HT-29 (cell line): ENCODE measurements at places on chromosomes 11 and 22.

- peak; percentile 62 for DNase-seq
These were observed 53.3 kb upstream of the PTPN5 start for GRCh38 chr11:18844753-18845367.

DNA sequence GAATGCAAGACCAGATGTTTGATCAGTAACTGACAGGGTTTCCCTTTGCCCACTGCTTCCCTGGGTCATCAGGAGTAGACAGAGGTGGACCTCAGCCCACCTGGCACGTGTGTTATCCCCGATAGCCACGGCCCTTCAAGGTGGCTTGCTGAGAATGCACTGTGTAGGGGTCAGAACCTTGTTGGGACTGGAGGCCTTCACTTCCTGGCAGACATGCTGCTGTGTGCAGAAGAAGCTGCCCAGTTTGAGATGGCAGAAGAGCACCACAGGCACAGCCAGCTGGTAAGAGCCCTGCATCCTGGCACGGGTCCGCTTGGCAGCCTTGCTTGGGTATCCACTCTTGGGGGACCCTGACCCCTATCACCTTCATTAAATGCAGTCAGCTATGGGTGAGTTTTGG, 81.8 kb downstream of the SFI1 start:
- no peak for DNase-seq

GRCh38 chr11:71298016-71298550, 45.7 kb upstream of the SHANK2 start:
- DNase-seq, result no peak

- DNase-seq, result no peak
These were observed 166.9 kb downstream of the NAV2 start for GRCh38 chr11:19879307-19880087.

DNA sequence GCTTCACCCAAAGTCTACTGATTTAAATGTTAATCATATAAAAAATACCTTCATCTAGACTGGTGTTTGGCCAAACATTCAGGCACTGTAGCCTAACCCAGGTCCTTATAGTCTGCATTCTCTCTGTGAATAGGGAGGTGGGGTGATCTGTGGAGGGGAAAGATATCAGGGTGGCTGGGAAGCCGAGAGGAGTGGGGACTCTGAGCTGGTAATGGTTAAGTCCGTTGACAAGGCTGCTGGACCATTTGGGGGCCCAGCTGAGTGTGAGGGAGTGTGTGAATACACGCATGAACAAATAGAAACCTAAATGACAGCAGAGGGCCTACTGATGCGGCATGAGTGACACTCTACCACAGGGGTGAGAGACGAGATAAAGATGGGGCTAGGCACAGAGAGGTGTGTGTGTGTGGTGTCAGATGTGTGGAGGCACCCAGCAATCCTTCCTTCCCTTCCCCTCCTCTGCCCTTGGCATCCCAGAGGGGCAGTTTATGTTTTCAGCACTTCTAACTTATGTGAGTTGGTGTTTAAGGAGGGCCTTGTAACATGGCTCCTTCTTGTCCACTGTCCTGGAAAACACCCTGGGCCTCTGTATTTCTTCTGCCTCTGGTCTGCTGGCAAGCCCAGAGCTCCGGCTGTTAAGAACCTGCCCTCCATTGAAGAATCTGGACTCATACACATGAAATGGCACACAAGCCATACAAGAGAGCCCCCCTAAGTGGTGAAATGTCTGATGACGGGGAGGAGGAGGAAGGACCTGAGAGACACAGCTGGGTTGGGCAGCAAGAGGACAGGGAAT, 249.1 kb upstream of the TBCEL start:
- DNase-seq, result no peak

GRCh38 chr11:117634756-117635603, 162.0 kb downstream of the DSCAML1 start:
- DNase-seq, result no peak

DNA sequence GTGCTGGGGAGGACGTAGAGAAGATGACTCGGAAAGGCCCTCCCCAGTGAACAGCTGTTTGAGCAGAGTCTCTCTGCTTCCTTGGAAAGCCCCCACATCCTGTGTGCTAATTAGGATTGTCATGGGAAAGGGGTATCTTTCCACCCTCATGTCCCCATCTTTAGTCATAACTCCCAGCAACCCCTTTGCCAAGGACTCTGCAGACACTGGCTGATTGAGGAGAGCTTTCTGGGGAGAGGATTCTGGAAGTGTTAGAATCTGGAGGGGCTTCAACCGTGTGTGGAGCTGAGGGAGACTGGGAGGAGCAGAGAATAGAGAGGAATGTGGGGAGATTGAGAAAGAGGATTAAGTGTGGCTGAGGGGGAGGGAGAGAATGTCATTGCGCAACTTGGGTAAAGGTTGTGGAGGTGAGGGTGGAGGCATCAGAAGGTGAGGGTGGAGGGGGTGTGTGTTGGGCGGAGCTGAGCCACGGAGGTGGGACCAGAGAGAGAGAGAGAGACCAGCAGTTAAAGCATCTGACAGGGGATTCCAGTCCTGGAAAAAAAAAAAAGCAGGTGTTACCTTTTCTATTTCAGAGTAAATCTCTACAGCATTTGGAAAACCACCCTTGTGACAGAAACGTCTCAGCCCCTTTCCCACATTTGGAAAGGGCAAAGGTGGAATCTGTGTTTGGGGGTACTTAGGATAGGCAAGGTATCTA, 2.2 kb downstream of the DTX4 start:
- peak; percentile 88 for DNase-seq

DNA sequence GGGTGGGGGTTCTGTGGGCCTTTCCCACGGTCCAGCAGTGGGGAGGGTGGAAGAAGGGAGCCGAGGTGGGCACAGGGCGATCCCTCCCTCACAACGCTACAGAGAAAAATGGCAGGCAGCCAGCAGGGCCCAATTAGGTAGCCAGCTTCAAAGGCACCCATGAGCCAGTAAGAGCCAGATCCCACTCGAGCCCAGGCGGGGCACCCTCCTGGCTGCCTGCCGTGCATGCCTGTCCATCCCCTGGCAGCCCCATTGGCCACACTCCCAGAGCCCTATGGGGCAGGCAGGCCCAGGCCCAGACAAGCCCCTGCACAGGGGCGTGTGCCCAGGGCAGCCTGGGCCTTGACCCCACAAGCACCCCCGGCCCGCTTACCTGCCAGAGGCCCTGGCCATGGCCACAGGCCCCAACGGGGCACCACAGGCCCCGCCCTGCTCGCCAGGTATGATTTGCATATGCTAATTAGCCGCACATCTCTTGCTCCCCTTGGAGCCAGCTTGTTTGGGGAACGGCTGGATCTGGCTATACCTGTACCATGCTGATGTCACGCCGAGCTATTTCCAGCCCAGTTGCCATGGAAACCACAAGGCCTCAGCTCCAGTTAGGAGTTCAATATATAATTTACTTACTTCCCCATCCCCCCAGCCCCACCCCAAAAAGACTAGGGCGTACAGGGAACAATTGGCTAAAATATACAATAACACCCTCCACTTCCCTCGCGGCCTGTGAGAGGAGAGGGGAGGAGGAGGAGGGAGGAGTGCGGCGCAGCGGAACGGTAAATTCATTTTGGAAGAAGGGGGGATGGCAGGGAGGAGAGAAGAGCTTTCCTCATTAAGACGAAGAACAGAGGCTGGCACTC, 47.5 kb upstream of the TCF20 start:
- peak; percentile 30 for DNase-seq

- DNase-seq, result no peak
These were observed 87.2 kb upstream of the CADM1 start for GRCh38 chr11:115591380-115591779.
